CD4-positive, alpha-beta T cell treated with Interleukin-6 at 100 ng/mL for 8 hours (primary cell): ENCODE measurements at places on chromosomes 3 and 15.

DNA sequence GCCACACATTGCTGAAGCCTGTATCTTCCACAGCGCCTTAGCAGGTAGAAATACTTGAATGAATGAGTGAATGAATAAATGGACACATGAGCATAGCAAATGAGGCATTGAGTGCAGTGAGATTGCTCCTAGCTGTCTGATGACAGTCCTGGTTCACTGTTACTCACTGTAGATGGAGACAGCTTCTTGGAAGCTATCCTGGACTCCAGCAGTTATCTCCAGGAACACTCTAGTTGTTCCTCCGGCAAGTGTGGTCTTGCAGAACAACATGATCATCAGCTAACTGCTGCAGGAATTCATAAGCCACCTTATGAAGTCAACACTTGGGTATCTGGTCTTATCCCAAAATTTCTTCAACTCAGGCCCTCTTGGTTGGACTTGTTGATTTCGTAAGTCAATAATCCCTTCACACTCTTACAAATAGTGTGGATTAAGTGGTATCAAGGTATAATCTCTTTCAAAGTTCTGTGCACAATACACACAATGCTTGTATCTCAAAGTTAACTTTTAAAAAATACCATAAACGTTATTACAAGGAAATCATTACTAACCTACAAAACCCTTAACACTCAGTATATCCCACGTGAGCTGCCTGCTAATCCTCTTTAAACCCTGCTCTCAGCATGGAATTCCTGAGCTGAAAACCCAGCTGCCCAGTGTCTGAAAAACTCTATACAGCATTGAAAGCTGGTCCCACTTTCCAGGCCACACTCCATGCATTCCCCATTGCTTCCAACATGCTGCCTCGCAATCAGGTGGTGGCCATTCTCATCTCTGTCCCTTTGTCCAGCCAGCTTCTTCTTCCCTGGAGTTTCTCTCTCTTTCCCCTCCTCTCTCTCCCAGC is 14.4 kb upstream of the ZBTB38 start:
- no peak for DNase-seq

DNA sequence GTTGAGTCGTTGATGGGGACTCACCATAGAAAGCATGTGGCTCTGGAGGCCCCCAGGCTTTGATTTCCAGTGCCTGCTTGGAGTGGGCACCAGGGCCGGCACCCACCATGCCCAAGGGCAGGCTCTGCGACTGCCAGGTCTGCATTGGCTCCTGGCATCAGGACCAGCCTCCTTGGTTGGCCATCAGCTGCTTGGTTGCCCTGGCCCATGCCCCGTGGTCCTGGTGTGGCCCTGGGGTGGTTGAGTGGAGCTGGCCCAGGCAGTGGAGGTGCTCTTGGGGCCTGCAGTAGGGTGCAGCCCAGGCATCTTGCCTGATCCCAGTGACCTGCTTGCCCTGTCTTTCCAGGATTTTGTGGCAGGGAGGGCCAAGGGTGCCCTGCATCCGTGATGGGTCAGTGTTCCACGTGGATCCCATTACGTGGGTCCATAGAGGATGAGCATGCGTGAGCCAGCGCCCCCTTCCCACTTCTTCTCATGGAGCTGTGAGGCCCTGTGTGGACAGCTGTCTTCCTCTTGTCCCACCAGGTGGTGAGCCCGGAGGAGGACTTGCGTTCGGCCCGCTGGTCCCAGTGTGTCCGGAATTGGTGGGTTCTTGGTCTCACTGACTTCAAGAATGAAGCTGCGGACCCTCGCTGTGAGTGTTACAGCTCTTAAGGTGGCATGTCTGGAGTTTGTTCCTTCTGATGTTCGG is 187.0 kb downstream of the UBE3A start:
- DNase-seq, result no peak

DNA sequence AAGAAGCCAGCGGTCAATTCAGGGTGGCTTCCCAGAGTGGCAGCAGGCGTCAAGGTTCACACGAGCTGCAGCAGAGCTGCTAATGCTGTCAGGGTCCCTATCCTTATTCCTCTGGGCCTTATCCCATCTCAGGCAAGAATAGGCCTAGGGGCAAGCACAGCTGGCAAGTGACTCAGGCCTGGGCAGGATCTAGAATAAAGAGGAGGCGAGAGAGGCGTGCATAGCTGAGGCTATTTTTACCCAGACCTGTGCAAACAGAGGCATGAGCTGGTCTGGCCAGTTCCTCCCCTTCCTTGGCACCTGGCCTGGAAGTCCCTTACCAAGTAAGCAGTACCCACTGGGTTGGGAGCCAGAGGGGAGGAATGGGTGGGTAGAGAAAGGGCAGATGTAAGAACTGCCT is 12.2 kb upstream of the VIPR1 start:
- DNase-seq, result no peak

GRCh38 chr3:142794508-142794907 is 70.7 kb downstream of the TRPC1 start:
- DNase-seq, result no peak

DNA sequence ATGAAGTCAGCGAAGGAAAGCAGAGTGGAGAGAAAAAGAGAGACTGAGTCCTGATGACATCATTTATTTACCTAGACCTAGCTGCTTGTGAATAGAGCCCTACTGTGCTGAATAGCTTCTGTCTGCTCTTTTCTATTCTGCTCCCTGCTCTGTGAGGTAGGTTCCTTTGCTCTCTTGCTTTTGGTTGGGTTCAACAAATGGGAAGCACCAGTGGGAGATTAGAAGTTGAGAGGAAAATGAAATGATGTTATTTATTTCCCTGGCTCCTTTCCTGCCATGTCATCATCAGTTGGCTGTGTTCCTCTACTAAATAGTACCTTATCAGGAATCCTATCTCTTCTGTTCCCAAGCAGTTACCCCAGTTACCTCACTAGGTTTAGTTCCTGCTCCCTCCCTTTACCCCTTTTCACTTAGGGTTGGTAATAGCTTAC is 23.5 kb downstream of the DTWD1 start:
- no peak for DNase-seq

DNA sequence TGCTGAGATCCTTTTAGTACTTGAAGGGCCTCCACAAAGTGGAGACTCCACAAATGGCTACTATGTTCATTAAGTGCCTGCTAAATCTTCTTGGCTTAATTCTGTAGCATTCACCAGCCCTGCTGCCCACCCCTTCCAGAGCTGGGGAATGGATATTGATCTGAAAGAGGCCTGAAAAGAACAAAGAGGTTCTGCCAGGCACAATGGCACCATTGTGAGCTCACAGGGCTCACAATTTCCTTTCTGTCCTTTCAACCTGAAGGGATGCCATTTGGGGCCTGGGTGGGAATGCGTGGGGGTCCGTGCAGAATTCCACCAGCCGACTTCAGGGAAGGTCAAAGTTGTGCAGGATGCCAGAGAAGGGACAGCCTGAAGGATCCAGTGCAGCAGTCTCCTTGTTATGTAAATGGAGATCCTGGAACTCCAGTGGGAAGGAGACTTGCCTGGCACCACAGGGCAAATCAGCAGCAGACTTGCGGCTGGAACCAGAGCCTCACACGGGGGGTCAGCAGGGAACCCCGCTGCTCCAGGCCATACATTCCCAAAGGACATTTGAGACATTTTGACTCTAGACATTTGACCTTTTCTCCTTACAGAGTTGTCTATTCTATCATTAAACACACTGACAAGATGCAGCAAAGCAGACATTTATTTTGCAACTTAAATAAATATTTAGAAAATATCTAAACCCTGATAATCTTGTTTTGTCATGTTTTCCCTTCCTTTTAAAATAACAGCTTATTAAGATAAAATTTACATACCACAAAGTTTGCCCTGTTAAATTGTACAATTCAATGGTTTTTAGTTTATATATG is 21.5 kb upstream of the MORF4L1 start:
- no peak for DNase-seq

GRCh38 chr3:57518276-57518915 is 25.7 kb downstream of the DNAH12 start:
- no peak for DNase-seq

DNA sequence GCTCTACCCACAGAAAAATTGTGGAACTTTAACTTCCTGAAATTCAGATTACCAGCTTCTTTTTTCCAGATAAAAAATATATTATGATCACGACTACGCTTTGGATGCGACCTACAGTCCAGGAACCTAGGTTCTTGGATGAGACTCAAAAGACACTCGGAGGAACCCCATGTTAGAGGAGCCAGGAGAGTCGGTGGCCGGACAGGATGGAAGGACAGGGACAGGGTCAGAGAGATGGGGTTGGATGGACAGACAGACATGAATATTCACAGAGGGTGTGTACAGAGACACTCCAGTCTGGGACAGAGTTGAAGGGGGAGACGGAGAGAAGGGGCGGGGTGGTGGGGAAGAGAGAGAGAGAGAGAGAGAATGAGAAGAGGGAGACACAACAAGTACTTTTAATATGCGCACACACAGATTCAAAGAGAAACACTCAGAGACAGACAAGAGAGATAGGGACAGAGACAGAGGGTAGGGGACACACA is 9.5 kb downstream of the FAM3D start:
- DNase-seq, result no peak

GRCh38 chr3:184261270-184261853 is at the start of gene CAMK2N2:
TSS of gene CAMK2N2 (minus strand) at chr3:184261553. CDS start at chr3:184261285, 268 bp downstream.
- DNase-seq, result peak; percentile 30

DNA sequence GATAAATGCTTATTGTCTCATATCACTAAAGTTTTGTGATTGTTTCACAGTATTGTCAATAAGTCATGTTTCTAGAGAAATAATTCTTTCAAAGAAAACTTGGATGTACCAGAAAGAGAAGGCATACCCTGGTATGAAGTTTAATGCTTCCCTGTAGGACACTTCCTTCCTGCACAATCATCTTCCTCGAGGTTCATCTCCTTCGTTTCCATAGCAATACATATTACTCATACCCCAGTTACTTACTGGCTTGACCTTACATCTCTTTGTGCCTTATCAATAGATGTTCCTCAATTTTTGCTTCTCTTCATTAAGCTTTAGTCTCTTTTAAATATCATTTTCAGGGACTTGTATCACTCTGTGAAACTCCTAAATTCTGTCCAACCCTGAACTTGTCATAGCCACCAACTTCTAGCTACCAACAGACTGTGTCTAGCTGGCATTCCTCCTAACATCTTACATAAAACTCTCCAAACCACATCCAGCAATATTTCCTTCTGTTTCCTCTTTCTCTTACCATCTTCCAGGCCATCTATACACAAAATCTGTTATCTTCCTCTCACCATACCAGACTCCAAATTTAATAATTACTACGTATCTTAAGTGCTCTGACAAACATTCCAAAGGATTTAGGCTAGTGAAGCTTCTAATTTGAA is 134.3 kb downstream of the GADL1 start:
- DNase-seq, result no peak

DNA sequence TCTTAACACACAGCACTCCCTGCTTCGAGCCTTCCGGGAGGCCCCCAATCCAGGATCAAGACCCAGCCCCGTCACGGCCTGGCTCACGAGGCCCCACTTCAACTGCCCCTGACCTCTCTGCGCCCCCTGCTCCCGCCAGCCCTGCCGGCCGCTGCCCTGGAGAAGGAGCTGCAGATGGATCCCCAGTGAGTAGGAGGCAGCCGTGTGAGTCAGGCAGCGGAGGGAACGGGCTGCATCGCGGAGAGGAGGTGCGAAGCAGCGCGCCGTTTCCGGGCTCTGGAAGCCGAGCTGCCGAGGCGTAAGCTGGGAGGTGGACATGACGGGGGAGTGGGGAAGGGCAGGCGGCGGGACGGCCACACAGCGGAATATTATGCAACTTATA is 133.4 kb downstream of the TPRA1 start:
- no peak for DNase-seq
